Bronchial epithelial cell (primary cell): ENCODE measurements at places on chromosomes 5 and 9. TPM values are rescaled to one million over a fixed set of nuclear protein-coding genes. Genes with fewer than 3 reads are reported as not detected.

CARTPT gene
- not detected in 2 replicates for total RNA-seq

FOXD1 gene
- 2.3 and 3.4 TPM in 2 replicates for total RNA-seq

PCDHGA5 gene
- under 0.01 and 0.13 TPM in 2 replicates for total RNA-seq

SOX30 gene
- total RNA-seq = under 0.01 TPM in 1 of 2 replicates, not detected in the other

PLAC8L1 gene
- total RNA-seq = 0.38 and 0.53 TPM in 2 replicates

DNA sequence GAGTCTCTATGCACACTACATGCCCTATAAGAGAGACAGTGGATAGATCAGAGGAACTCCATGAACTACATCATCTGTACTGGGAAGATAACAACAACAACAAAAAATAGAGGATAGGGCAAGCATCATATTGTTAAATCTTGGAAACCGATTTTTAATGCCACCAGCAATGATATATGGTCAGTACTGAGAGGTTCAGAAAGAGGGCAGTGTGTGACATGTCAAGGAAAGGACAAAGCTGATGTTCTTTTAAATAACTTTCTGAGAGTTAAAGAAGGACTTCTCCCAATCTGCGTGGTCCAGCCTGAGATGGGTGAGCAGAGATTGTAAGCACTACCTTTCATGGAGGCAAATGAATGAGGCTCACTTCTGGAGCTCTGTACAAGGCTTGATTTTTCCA, 62.0 kb upstream of the PHF24 start:
- no peak for DNase-seq

- DNase-seq = no peak
These were observed 355.6 kb downstream of the TAF11L14 start for GRCh38 chr5:17989567-17990563.

DNA sequence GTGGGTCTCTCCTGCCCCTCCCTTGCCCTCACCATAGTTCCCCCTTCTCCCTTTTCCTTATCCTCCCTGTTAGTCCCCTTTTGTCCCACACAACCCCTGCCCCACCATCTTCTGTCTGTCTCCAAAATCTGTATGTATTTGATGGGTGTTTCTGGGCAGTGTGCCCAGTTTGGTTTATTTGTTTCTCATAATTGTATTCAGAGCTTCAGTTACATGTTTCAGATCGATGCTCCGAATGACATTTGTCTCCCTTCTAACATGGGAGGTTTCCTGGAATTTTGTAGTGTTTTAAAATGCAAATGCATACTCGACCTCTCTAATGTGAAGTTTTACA, 22.2 kb downstream of the FBXL7 start:
- no peak for DNase-seq

- DNase-seq = peak; percentile 18
These were observed 14.8 kb upstream of the COL5A1 start for GRCh38 chr9:134626571-134627416.

DNA sequence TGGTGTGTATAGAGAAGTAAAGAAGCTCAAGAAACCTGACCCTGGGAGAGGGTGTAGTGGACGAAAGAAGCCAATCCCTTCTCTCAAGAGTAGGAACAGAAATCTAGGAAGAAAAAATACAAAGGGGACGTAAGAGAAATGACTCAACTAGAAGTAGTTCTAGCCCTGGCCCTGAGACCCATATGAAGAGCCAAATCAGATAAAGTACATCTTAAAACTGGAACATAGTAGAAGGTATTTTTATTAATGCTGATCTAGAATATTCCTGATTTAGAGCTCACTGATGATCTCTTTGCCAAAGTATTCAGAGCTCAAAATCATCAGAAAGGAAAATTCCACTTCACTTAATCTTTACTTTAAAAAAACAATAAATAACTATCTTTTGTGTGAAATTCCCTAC, 184.8 kb downstream of the MLLT3 start:
- no peak for DNase-seq

DNA sequence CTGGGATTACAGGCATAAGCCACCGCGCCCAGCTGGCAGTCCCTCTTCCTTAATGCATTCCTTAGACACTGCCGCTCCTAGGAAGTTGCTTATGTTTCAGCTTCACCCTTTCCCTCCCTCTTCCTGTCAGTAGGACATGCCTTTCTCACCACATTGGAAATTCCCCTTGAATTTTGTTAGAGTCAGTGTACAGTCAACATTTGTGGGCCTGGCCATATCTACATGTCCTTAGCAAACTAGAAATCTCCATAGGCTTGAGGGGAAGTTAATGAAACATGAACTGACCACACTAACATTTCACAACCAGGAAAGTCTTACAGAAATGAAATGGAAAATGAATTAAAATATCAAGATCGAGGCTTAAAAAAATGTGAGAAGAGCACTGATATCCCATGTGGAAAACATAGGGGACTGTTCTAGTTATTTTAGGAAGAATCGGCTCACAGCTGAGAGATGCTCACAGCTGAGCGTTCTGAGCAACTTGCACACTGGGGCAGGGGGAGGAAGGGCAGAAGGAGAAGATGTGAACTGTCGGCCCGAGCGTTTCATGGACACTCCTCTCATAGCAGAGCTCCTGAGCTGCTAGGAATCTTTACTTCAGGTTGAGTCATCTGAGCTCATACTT, 21.1 kb upstream of the LVRN start:
- peak; percentile 79 for DNase-seq

- DNase-seq = no peak
These were observed 226.5 kb downstream of the ASTN2 start for GRCh38 chr9:117188394-117188793.
